ENCODE measurements at places on chromosomes 6 and 20.

DNA sequence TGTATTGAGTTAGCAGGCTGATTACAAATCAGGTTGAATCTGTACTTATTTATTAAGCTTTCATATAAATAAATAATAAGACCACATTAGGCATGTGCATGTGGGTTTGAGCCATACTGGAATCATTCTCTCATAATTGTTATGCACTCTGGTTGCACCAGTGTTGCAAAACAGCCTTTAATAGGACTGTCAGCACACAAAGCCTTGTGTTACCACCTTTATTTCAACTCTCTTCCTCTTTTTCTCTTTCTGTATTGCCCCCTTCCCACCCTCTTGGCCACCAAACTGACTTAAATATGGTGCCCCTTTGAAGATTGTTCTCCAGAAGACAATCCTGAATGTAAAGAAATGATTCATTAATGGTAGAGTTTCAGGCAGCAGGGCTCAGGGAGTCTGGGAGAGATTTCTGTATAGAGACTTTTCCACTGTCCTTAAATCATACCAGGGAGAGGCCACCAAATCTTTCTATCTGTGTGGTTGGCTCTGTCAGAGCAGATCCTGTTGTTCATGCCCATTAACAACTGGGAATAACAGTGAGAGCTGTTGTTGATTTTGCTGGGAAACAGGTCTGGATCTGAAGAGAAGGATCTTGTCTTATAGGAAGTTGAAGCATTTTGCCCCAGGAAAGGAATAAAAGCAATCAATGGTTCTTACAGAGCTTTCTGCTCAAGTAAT, 131.6 kb upstream of the SOX4 start:
- DNase-seq: no peak

DNA sequence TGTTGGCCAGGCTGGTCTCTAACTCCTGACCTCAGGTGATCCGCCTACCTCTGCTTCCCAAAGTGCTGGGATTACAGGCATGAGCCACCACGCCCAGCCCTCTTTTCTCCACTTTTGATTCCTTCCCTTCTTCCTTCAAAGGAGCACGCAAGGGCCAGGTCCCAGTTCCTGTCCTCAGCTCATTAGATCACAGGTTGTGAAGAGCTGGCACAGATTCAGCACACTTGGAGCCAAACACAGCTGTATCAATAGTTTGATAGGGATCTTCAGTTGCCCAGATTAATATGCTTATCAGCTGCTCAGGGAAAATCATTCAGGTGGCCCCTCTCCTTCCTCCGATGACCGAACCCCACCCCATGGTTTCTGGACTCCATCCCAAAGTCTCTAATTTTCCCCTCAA, 14.4 kb upstream of the SLC22A23 start:
- no peak for DNase-seq

- no peak for DNase-seq
Observed at GRCh38 chr20:36298061-36298460, 8.1 kb upstream of the DLGAP4 start.

GRCh38 chr6:144896289-144896688, 611.2 kb downstream of the UTRN start:
- DNase-seq: peak; percentile 22

DNA sequence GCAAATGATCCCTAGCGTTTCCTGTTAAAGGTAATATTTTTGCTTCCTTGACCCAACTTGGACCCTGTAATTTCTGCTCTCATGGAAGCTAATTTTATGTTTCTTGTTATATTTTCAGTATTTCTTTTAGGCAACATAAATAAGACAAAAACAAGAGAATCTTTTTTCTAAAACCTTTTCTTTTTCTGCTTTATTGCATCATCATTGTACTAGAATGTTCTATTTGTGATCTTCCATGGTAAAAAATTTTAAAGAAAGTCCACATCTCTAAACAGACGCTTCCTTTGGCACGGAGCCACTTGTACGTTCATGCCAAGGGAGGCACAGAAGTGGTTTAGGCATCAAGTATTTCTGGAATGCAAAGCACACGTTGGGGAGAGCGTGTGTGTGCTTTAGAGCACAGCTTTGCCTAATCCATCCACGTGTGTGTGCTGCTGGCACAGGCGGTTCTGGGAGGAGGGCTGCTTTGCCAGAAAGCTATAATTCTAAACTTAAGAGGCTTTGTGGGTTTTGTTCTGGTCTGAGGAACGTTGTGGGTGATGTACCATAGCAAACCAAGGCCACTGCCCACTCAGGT, 98.3 kb downstream of the SASH1 start:
- DNase-seq: no peak

- DNase-seq: no peak
Observed at GRCh38 chr6:84278321-84278998, 51.0 kb upstream of the CEP162 start.

GRCh38 chr6:30834646-30835045, 49.7 kb upstream of the DDR1 start:
- no peak for DNase-seq

DNA sequence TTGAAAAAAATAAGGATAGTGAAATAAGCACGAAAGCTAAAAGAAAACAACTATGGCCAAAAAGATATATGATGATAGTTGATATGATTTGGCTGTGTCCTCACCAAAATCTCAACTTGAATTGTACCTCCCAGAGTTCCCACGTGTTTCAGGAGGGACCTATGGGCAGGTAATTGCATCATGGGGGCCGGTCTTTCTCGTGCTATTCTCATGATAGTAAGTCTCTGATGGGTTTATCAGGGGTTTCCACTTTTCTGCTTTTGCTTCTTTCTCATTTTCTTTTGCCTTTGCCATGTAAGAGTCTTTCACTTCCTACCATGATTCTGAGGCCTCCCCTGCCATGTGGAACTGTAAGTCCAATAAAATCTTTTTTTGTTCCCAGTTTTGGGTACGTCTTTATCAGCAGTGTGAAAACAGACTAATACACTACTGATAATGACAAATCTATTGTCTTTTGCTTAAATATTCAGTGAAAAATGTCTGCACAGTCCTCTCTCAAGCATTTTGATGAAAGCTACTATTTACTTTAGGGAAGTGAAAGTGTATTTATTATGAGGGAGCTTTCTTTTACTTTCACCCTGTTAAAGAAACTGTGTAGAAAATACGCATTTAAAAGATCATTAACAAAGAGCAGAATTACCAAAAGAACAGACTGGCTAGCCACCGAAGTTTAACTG, 389.1 kb downstream of the HTR1B start:
- DNase-seq: no peak

DNA sequence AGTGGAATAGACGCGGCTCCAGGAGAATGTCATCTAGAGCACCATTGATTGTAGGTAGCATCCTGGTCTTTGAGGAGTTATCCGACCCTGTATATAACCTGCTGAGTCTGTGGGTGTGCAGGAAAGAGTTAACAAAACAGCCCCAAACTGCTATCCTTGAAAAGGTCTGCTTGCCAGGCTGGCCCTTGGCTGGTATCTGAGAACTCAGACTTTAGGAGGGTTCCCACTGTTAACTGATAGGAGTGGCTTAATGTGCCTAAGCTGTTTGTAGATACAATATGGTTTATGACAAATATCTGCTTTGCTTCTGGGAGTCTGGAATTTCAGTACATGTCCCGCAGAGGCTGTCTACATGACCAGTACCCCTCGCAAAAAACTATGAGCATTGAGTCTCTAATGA, 27.6 kb upstream of the MCUR1 start:
- no peak for DNase-seq

- DNase-seq: no peak
Observed at GRCh38 chr6:54921891-54922290, 75.3 kb downstream of the FAM83B start.

DNA sequence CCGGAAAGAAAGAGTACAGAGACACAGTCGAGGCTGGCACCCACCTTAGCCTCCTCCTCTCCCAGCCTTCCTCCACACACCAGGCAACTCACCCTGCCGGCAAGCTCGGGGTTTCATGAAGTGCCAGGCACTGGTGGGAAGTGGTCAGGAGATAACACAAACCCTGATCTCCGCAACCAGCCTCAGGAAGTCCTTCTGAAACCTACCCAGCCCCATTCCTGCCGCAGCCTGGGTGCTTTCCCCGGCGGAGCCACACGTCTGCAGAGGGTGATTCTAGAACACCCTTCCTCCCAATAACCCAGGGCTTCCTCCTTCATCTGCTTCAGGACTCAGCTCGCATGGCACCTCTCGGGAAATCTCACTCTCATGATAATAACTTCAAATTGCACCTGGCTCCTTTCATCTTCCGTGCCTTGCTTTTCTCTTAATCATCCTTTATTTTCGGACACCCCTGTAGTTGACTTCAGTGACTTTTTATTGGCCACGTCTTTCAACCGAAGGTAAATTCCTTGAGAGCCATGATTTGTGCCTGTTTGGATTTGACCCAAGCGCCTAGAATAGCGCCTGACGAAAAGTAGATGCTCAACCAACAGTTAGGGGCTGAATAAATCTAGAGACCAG, 8.7 kb upstream of the HLA-E start:
- no peak for DNase-seq

GRCh38 chr6:169959136-169960002, 207.9 kb downstream of the ERMARD start:
- peak; percentile 91 for DNase-seq

GRCh38 chr6:35016502-35017321, 124.4 kb downstream of the TCP11 start:
- no peak for DNase-seq

DNA sequence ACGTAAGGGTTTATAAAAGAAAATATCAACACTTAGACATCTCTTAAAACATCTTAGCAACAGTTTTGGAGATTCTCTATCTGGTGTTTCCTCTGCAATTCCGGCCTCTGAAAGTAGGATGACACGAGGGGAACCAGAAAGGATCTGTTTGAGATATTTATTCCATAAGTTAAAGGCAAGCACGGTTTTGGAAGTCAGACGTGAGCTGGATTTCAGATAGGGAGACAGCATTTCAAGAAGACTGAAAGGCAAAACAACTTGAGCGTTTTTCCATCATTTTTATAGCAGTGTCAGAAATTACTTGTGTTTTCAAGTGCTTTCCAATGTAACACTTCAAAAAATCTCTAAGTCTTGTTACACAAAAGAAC, 52.9 kb upstream of the BTN3A2 start:
- peak; percentile 34 for DNase-seq

DNA sequence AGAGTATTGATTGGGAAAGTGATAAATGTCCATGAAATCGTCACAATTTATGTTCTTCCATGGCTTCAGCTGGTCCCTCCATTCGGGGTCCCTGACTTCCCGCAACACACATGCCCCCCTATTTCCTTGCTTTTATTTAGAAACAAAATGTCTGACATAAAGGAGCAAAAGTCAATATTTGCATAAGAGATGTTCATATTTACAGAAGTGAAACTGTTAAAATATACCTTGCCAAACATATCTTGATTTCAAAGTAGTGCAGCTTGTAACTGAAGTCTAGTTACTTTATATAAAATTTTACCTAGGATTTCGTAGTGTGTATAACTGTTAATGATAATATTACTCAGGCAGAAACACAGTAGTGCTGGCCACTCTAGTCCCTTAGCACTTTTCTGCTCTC, 548.9 kb upstream of the ADGRB3 start:
- no peak for DNase-seq

DNA sequence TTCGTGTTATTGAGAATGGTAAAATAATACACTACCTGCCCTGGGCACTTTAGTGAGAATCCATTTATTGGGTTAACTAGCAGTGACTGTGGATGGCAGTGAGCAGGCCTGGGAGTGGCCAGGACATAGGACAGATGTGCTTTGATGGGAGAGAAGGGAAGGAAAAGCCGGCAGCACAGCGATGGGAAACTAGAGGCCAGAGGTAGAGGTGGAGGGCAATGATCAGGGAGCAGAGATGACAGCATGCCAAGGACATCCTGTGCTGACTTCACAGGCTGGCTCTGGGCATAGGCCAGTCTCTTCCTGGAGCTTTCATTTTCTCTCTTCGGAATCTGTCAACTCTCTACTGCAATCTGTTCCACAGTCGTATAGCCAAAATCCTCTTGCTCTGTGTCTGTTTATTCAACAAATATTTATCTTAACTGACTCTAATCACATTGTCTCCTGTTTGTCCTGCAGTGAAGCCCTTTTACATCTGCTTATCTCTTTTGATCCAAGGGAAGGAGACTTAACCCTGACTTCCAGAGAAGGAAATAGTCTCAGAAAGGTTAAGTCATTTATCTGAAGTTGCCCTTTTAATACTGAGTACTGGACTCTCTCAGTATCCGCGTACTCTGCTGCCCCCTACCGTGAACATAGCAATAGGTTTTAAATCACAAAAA, 18.4 kb upstream of the MMP24 start:
- DNase-seq: peak; percentile 71

GRCh38 chr6:112281821-112282615, 27.7 kb upstream of the LAMA4 start:
- no peak for DNase-seq

DNA sequence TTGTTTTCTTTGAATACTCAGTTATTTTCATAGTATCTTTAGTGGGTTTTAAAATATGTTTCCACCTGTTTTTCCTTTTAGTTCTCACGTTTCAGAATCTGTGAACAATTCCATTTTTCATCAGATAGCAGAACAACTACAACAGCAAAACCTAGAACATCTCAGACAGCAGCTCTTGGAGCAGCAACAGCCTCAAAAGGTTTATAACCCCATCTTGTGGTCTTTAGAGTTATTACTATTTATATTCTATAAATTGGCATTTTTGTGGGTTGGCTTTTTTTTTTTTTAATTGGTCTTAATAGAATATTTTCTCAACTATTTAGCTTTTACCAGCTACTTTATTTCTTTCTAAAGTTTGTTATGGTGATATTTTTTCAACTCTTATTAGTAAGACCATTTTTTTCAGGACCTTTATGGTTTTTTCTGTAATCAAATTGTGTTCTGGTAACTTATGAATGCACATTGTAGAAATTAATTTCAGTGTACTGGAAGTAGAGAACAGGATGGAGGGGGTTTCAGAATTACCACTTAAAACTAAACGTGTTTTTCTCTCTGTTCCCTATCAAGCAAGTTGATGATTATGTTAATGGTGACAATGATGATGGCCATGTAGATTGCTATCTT, 72.2 kb downstream of the SCAF8 start:
- DNase-seq: peak; percentile 2

DNA sequence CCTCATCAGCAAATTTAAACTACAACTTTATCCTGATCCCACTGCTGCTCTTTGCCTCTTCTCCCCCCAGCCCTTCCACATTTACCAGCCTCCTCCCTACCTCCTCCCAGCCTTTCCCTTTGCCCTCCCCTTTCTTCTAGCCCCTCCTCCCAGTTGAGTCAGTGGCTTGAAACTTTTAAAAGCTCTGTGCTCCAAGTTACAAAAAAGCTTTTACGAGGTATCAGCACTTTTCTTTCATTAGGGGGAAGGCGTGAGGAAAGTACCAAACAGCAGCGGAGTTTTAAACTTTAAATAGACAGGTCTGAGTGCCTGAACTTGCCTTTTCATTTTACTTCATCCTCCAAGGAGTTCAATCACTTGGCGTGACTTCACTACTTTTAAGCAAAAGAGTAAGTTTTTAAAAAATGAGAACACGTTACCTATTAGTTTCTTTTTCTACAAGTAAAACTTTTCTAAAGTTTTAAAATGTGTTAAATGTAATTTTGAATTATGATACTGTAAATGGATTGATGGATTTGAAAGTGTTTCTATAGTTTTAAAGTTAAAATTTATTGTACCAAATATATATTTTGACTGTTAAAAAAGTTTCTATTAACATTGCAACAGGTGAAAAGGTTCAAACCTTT, at the start of gene GJA1:
Gene GJA1 (plus strand): TSS at position 203 of the 626 bp plus-strand sequence. CDS start 11,202 bp downstream, outside the sequence.
- no peak for DNase-seq

Measured in NCI-H345 (cell line).